ENCODE measurements at places on chromosomes 6 and 20. TPM values are rescaled to one million over a fixed set of nuclear protein-coding genes. Genes with fewer than 3 reads are reported as not detected.

DEK gene
- 67.2 TPM for total RNA-seq

HTR1E gene
- not detected for total RNA-seq

CFAP206 gene
- 2.5 TPM for total RNA-seq

FAM83B gene
- total RNA-seq, result 12.7 TPM

DNA sequence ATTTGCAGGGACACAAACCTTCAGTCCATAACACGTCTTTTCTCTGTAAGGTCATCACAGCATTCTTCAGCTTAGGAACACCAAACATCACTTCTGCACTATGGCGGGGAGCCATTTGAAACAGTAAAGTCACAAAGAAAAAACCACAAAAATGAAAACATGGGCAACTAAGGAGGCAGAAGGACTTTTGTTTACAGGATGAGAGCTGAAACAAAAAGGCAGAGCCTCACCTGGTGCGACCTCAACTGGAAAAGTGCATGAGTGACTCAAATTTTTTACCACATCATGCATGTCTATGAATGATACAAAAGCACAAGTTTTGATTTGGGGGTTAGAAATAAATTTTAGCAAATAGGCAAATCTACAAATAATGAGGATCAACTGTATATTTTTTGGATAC lies 68.2 kb upstream of the TNFAIP3 start:
- no peaks in the 10 kb centered on the region for H3K36me3 ChIP-seq
- no peaks in the 10 kb centered on the region for H3K27me3 ChIP-seq
- H3K27ac ChIP-seq, result no peak overlapping the region
- H3K4me3 ChIP-seq, result no peak overlapping the region
- H3K4me1 ChIP-seq, result no peaks in the 10 kb centered on the region

- DNase-seq, result no peak
- no peaks in the 10 kb centered on the region for H3K36me3 ChIP-seq
- H3K4me3 ChIP-seq, result no peak overlapping the region
- no peaks in the 10 kb centered on the region for H3K27me3 ChIP-seq
- no peak overlapping the region for H3K27ac ChIP-seq
- no peaks in the 10 kb centered on the region for H3K4me1 ChIP-seq
Observed at GRCh38 chr6:3531481-3531880, 74.6 kb upstream of the SLC22A23 start.

- H3K4me1 ChIP-seq, result no peaks in the 10 kb centered on the region
- DNase-seq, result no peak
- H3K27ac ChIP-seq, result no peak overlapping the region
- H3K27me3 ChIP-seq, result no peaks in the 10 kb centered on the region
- H3K4me3 ChIP-seq, result no peak overlapping the region
Observed at GRCh38 chr6:68741501-68742386, 106.7 kb downstream of the ADGRB3 start.

DNA sequence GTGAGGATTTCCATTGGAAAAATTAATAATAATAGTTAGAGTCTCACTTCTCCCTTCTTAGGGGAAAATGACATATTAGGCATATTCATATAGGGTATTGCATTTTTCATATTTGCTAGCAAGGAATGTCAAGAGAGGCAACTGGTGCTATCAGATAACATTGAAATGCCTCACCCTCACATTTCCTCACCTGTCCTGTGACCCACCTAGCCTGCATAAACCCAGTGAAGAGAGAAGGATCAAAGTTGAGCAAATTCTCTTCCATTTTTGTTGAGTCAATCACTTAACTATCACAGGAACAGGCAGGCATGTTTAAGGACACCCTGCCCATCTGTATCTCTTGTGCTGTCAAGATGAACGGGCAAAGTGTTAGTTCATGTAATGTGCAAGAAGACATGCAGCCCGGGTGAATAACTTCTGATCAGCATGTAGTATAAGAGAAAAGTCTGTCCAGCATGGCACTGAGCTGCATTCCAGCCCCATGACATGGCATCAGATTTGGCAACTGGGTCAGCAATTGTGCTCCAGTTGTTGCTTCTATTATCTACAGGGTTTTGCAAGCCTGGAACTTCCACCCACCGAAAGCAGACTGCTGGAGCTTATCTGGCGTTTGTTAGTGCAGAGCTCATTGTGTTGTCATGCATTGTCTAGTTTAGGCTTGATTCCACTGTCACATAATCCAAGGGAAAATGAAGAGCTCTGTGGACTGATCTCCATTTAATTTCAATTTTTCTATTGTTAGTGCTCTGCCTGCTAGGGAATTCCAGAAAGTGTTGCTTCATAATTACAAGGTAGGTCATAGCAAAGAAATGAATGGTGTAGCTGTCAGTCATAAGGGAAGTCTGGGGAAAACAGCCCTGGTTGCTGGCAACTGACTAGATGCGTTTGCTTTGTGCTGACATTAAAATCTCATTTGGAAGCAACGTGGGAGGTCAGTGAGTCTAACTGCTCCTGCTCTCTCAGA lies 138.4 kb upstream of the TNFAIP3 start:
- no peak overlapping the region for H3K27ac ChIP-seq
- no peak for DNase-seq
- no peak overlapping the region for H3K4me3 ChIP-seq
- H3K36me3 ChIP-seq, result no peaks in the 10 kb centered on the region
- no peaks in the 10 kb centered on the region for H3K4me1 ChIP-seq

DNA sequence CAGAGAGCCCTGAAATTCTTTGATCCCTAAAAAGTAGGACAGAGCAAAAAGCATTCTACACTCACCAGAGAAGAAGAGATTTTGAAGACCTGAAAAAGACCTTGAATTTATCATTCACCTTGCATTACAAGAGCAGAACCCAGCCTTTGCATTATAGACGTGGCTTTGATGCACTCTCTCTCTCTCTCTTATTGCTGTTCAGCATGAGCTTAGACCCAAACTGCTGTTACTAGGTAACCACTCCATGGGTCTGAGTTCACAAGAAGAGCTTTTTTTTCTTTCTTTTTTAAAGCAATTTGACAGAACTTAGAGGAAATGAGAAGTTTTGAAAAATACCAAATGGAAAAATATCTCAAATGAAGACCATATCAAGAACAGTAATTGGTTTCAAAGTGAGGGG lies 44.4 kb downstream of the COL9A1 start:
- no peak for DNase-seq
- no peak overlapping the region for H3K4me3 ChIP-seq
- H3K27ac ChIP-seq, result no peak overlapping the region
- H3K27me3 ChIP-seq, result no peaks in the 10 kb centered on the region
- no peaks in the 10 kb centered on the region for H3K4me1 ChIP-seq

DNA sequence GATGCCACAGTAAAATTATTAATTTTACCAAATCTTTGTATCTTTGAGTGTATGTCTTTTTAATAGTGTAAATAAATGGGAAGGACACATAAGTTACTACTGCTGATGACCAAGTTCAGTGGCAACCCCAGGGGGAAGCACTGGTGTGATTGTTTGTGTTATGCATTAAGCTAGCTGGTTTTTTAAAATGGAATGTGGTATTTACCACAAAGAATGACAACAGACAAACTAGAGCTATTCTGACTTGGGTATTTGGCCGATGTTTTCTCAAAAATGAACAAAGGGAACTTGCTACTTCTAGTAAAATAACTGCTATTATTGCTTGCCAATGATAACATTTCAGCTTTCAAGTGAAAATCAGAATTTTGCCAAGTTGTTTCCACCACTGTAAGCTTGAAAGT lies 2.9 kb downstream of the FNDC1 start:
- H3K4me3 ChIP-seq, result no peak overlapping the region
- H3K27me3 ChIP-seq, result peaks cover 11% of the 10 kb centered on the region
- H3K36me3 ChIP-seq, result no peaks in the 10 kb centered on the region
- no peak for DNase-seq
- no peaks in the 10 kb centered on the region for H3K4me1 ChIP-seq

DNA sequence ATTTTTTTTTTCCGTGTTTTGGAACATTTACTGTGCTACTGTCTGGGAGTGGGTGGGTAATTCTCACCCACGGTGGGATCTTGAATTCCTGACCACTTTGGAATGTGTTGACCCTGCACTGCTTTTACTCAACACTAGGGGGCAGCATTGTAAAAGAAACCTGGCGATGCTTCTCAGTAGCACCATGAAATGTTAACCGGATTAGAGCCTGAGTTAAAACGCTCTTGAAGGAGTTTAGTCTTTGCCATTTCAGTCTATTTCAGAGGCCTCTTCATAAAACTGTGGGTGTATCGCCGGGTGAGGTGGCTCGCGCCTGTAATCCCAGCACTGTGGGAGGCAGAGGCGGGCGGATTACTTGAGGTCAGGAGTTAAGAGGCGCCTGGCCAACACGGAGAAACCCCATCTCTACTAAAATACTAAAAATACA lies 114.4 kb upstream of the PRND start:
- no peaks in the 10 kb centered on the region for H3K27me3 ChIP-seq
- no peaks in the 10 kb centered on the region for H3K36me3 ChIP-seq
- H3K27ac ChIP-seq, result no peak overlapping the region
- no peak for DNase-seq
- H3K4me1 ChIP-seq, result no peaks in the 10 kb centered on the region
- H3K4me3 ChIP-seq, result no peak overlapping the region

- H3K4me3 ChIP-seq, result no peak overlapping the region
- H3K27me3 ChIP-seq, result no peaks in the 10 kb centered on the region
- no peaks in the 10 kb centered on the region for H3K4me1 ChIP-seq
Observed at GRCh38 chr6:86959656-86960055, 22.3 kb downstream of the HTR1E start.

GRCh38 chr20:46775806-46776205 lies 66.4 kb downstream of the SLC2A10 start:
- H3K27me3 ChIP-seq, result no peaks in the 10 kb centered on the region
- DNase-seq, result no peak
- no peaks in the 10 kb centered on the region for H3K36me3 ChIP-seq
- no peak overlapping the region for H3K4me3 ChIP-seq
- H3K27ac ChIP-seq, result no peak overlapping the region

DNA sequence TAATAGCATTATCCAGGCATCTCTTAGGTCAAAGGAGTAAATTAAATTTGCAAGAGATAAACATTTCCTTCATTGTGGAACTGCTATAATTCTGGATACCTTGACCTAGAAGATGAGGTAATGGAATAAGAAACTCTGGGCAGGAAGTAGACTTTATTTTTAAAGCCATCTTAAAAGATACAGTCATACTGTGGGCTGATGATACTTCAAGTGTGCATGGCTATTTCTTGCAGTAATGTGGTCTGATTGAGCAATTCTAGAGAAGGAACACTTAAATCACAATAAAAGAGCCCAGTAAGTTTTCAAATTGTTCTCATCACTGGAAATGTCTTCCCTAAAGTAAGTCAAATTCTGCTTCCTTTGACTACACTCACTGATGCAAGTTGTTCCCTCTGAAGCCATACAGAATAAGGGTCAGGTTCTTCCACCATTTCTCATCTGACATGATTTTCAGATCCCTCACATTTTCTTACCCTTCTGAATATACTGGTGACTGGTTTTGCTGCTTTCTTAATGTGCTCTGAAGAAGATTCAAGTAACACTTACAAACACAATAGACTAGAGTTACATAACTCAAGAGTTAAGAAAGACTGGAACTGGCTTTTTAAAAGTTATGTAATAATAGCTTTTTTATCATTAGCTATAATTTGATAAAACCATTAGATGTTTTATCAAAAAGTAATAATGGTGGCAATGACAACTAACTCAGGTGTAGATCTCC lies 62.6 kb upstream of the TMEM244 start:
- H3K27me3 ChIP-seq, result no peaks in the 10 kb centered on the region
- no peak for DNase-seq
- no peaks in the 10 kb centered on the region for H3K36me3 ChIP-seq
- H3K4me1 ChIP-seq, result no peaks in the 10 kb centered on the region
- H3K27ac ChIP-seq, result no peak overlapping the region

GRCh38 chr20:45892049-45892825 lies 1.1 kb downstream of the CTSA start:
- no peaks in the 10 kb centered on the region for H3K27me3 ChIP-seq
- H3K27ac ChIP-seq, result peak overlapping the region; percentile 89
- H3K4me3 ChIP-seq, result peak overlapping the region; percentile 72
- no peak for DNase-seq
- peaks cover 25% of the 10 kb centered on the region for H3K36me3 ChIP-seq

DNA sequence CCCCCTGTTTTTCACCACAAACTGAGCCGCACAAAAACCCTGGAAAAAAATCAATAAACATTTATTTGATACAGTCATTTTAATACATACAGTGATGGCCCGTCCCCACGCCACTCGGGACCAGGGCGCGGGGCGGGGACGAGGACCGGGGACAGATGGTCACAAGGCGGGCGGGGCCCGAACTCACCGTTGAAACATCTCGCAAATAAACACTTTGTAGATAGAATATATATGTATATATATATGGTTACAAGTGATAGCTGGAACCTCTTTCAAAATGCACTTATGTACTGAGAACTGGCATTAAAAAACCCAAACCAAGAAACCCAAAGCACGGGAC lies 418 bp upstream of the UCKL1 start:
- peaks cover 31% of the 10 kb centered on the region for H3K4me1 ChIP-seq
- H3K27ac ChIP-seq, result no peak overlapping the region
- no peak for DNase-seq
- H3K4me3 ChIP-seq, result peak overlapping the region; percentile 6

DNA sequence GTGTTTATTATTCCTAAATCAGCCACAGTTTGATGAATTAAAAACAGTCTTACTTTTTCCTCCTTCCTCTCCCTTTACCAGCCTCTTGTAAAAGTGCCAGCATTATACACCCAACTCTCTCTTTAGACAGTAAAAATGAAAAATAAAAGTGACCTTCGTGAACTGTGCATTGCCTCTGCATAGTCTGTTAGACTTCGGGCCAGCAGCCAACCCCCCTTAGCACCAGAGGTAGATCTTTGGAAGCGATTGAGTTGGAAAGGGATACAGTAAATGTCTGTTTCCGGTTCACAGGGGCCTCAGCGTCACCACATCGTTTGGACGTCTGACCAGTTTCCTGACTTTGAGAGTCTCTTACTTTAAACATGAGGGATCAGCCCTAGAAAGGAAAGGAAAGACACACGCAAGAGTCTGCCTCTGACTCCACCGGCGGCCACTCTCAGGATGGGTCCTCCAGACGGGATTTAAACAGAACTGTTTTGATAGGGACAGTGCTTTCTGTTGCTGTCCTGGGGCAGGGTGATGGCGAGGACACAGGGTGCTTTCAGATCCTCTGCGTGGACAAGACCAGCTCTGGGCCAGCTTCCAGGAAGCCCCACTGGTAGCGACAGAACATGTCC lies 206.6 kb upstream of the PREP start:
- peak overlapping the region; percentile 58 for H3K27ac ChIP-seq
- peak; percentile 76 for DNase-seq
- H3K36me3 ChIP-seq, result no peaks in the 10 kb centered on the region
- no peaks in the 10 kb centered on the region for H3K27me3 ChIP-seq

GRCh38 chr6:98452685-98453084 lies 381.7 kb upstream of the POU3F2 start:
- H3K4me1 ChIP-seq, result no peaks in the 10 kb centered on the region
- H3K27me3 ChIP-seq, result no peaks in the 10 kb centered on the region
- DNase-seq, result no peak

DNA sequence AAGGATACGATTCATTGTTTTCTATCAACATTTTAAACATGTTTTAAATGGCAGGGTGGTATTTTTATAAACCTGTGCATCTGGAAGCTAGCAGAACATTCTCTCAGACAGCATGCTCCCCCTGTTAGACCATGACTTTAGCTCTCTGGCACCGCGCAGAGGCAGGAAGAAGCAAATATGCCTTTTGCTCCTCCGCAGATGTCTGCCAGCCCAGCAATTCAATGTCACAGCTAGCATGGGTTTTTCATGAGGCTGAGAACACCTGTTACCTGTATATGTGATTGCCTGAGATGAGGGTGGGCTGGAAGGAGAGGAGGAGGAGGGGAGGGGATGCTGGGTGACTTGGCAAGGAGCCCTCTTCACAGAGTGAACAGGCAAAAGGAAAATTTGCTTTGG lies 6.7 kb downstream of the MTCH1 start:
- H3K36me3 ChIP-seq, result peaks cover 43% of the 10 kb centered on the region
- no peaks in the 10 kb centered on the region for H3K27me3 ChIP-seq
- peaks cover 4% of the 10 kb centered on the region for H3K4me1 ChIP-seq
- H3K27ac ChIP-seq, result no peak overlapping the region
- DNase-seq, result peak; percentile 49

Measured in kidney (tissue), 22 donors.